ENCODE measurements at places on chromosomes 16 and 17.

- DNase-seq: no peak
Observed at GRCh38 chr16:15553313-15554088, 89.5 kb downstream of the MARF1 start.

DNA sequence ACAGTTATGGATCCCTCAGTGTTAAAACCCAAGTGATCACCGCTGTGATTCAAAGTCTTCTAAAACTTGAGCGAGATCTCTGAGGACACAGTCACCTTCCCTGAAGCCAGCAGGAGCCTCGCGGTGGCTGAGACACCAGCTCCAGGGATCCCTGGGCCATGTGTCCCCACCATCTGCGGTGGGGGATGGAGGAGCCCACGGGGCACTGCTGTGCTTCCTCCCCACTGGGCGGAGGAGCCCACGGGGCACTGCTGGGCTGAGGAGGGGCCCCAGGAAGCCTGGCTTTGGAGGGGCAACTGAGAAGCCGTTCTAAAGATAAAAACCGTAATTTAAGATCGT, 65.7 kb upstream of the METRNL start:
- no peak for DNase-seq

- DNase-seq: peak; percentile 43
Observed at GRCh38 chr16:67017810-67018488, 11.0 kb upstream of the CBFB start.

DNA sequence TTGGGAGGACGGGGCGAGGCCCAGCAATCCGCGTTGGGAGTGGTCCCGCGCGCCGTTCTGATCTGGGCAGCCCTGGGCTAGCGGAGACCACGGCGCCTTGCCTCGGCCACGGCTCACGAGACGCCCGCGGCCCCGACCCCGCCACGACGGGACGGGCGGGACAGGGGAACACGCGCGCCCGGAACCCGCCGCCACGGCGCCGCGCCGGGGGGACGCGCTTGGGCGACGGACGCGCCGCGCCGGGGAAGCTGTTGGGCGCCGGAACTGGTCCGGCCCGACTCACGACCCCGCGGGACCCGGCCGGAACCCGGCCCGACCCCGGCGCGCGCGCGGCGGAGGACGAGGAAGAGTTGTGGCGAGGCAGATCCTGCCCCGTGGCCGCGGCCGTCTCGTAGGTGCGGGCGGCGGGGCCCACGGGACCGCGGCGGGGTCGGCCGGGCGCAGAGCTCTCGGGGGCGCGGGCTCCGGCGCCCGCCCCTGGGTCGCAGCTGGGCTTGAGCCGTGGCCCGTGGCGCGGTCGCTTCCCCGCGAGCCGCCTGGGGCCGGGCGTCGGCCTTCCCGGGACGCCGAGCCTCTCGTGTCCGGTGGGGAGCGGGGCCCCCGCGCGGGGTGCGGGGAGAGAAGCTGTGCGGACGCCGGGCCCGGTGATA, at the start of gene ACSF3:
Gene ACSF3 (plus strand): TSS at position 251 of the 650 bp plus-strand sequence. CDS start 6,830 bp downstream, outside the sequence.
- peak; percentile 24 for DNase-seq

- DNase-seq: no peak
Observed at GRCh38 chr17:37305406-37305905, 70.3 kb upstream of the C17orf78 start.

DNA sequence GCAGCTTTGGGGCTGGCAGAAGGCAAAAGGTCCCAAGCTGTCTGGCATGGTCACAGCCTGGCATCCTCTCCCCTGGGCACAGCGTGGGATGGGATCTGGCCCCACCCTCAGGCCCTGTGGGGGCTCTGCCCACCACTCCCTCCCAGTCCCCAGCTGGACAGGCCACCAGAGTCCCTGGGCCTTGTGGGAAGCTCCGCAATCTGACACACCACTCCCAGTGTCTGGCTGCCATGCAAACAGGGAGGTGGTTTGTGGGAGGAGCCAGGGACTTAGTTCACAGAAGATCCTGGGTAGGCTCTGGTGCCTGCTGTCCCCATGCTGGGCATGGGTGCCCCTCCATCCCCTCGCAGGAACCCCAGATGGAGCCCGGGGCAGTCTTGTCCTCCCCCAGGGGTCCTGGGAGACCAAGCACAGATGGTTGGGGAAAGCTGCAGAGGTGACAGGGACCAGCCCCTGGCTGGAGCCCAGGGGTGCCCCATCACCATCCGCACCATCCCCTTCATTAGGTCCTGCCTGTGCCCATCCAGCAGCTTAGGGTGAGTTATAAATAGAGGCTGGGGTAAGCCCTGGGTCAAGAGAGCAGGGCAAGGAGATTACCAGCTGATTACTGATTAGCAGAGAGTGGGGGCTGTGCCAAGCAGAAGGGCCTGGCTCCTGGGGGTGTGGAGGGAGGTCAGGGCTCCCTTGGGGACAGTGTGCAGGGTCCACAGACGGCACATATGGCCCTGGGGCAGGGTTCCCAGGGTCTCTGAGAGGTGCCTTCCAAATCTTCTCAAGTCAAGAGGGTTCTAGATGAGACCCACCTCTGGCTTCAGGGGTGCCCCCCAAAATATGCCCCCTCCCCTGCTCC, 6.2 kb downstream of the FSCN2 start:
- no peak for DNase-seq

GRCh38 chr16:27838536-27839175, 224.9 kb downstream of the GSG1L start:
- DNase-seq: no peak

DNA sequence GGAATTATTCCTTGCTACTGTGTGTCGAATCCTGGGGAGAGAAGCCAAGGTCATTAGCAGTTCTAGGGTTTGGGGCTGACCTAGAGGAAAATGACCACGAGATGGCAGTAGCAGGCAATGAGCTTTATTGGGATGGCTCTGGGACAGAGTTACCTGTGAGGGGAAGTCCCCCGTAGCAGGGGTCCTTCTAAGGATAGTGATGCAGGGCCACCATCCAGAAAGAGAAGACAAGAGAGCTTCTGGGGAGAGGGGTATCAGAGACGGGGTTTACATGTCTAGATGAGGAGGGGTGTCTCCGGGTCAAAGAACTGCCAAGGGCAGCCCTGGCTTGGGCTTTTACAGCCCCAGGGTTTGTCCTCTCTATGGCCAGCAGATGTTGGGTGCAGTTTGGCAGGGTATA, 6.4 kb upstream of the GGT6 start:
- DNase-seq: no peak

- DNase-seq: no peak
Observed at GRCh38 chr17:78595135-78595810, 18.1 kb upstream of the DNAH17 start.

DNA sequence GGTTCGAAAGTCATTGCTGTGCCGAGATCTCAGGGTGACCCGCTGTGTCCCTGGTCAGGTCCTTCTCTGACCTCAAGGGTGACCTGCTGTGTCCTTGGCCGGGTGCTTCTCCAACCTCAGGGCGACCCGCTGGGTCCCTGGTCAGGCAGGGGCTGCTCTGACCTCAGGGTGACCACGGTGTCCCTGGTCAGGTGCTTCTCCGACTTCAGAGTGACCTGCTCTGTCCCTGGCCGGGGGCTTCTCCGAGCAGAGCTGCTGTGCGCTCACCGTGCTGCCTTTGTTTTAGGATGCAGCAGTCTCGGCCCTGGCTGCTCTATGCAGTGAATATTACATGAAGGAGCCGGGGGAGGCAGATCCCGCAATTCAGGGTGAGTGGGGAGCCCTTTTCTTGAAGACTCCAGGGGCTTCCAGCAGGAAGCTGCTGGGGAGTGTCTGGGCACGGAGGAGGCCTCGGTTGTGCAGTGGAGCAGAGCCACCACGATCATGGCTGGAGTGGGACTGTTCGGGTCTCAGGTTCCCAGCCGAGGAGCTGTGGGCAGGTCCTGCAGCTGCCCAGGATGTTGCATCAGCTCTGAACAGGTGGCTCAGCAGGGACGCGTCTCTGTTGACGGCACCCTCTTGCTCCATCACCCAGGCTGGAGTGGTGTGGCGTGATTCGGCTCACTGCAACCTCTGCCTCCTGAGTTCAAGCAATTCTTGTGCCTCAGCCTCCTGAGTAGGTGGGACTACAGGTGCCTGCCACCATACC, 83.7 kb upstream of the ZNF750 start:
- no peak for DNase-seq

DNA sequence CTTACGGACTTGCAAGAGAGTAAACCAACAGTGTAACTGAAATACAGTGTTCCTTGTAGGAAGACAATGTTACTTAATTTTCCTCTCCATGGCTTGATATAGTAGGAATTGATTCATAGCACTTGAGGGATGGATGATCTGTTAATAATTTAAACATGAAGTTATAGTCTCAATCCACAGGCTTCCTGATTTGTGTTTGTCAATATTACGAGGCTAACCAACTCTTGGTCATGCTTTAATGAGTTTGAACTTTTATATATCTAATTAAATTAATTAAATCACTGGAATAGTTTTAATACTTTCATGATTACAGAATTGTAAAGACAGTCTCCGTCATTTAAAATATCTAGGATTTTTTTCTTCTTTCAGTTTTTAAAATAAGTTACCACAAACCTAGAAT, 112.0 kb upstream of the HAS3 start:
- no peak for DNase-seq

- no peak for DNase-seq
Observed at GRCh38 chr17:21282850-21283249, 1.7 kb upstream of the MAP2K3 start.

DNA sequence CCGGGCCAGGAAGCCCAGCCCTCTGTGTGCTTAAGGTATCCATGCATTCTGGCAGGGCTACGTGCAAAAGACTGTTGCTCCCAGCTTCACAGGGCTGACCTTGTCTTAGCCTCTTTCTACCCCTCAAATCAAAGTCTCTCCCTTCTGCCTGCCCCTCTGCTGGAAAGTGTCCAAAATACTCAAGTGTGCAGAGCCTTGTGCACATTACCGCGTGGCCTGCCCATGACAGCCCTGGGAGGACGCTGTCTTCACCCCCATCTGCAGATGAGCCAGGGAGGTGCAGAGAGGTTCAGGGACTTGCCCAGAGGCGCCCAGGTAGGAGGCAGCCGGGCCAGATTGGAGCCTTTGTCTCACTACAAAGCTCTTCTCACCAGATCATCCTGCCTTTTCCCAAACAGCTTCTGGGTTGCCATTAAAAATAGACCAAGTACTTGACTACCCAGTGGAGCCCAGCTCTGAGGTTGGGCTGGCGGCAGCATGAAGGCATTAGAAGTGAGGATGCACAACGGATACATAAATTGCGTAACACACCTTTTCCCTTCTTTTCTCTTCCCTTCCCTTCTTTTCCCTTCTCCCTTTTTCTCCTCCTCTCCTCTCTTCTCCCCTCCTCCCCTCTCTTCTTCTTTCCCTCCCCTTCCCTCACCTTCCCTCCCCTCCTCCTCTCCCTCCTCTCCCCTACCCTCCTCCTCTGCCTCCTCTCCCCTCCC, 3.5 kb downstream of the CACNG4 start:
- DNase-seq: no peak

GRCh38 chr16:15404792-15405191, 9.2 kb downstream of the MPV17L start:
- DNase-seq: no peak

- no peak for DNase-seq
Observed at GRCh38 chr17:67018471-67019434, 25.6 kb upstream of the CACNG1 start.

DNA sequence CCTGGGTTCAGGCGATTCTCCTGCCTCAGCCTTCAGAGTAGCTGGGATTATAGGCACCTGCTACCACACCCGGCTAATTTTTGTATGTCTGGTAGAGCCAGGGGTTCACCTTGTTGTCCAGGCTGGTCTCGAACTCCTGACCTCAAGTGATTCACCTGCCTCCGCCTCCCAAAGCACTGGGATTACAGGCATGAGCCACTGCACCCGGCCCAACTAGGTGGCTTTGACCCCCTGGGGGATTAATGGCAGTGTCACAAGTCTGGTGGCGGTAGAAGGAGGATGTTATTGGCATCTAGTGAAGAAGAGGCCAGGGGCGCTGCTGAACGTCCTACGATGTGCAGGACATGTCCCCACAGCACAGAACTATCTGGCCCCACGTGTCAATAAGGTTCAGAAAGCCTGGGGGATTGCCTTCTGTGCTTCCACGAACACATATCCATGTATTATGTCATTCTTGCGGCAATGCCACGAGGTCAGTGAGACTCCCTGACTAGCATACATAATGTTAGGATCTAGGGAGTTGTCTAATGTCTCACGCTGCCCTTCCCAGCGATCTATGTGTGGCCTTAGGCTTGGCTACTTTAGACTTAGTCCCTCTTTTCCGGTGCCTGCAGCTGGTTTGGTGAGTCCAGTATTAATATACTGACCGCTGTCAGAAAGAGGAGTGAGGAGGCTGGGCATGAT, 75.8 kb downstream of the ABCC6 start:
- no peak for DNase-seq

GRCh38 chr16:8660841-8661301, 13.5 kb upstream of the ABAT start:
- no peak for DNase-seq

GRCh38 chr16:47037396-47037745, 63.9 kb upstream of the DNAJA2 start:
- peak; percentile 60 for DNase-seq

- DNase-seq: no peak
Observed at GRCh38 chr16:27313422-27314160, at the start of gene IL4R. IL4R (plus strand) TSS chr16:27313974; CDS start chr16:27340204, 26,230 bp downstream.

DNA sequence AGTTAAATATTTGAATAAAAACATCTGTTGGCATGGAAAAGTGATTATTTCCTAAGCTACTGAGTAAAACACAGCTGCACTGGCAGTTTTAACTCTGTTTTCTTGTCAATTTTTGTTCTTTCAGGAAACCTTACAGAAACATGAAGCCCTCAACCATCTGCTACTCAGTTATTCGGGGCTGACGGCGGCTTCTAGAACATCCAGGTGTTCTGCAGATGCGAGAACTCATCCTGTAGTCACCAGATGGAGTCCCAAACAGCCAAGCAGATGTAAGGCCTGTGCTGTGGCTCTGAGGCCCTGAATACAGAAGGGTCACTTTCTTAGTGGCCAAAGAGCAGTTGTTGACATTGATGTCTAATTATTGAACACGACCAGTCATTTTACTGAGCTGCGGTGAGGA, 15.5 kb downstream of the ARSG start:
- DNase-seq: no peak
